ENCODE measurements at places on chromosomes 7 and 10. TPM values are rescaled to one million over a fixed set of nuclear protein-coding genes. Genes with fewer than 3 reads are reported as not detected.

Gene RHOBTB1
- 10.9 TPM for total RNA-seq

Gene LYZL1
- total RNA-seq = not detected

Gene TFPI2
- total RNA-seq = 1.3 TPM

Gene LRIT1
- total RNA-seq = not detected

Gene ANKRD30A
- total RNA-seq = not detected

Gene CLRN3
- not detected for total RNA-seq

Gene CXCL12
- 73.1 TPM for total RNA-seq

Gene ADAM22
- 26.4 TPM for total RNA-seq

Gene ADIRF
- total RNA-seq = 790 TPM

Gene EZH2
- 3.6 TPM for total RNA-seq

Gene THNSL1
- 7.7 TPM for total RNA-seq

Gene HMX3
- not detected for total RNA-seq

Gene ALOX5
- total RNA-seq = 237 TPM

Gene TAS2R3
- total RNA-seq = 6.4 TPM

Gene UNCX
- total RNA-seq = not detected

Gene SPAM1
- total RNA-seq = not detected

GRCh38 chr10:128070721-128071416 lies 55.4 kb downstream of the MKI67 start:
- no peak for DNase-seq

DNA sequence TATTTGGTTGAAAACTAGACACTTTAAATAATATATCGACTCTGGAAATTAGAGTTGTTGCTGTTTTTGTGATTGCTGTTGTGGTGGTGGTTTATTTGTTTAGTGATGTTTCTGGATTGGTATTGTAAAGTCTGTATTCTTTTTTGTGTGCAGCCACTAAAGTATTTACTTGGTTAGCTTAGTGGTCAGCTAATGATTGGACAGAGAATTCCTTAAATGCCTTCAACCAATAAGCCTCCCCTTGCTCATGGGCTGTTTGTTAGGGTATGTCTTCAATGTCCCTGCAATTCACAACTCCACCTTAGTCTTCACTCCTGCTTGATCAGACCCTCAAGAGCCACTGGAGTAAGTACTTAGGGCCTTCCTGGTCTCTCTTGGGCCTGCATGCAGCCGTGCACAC lies 71.0 kb downstream of the PAXIP1 start:
- DNase-seq = no peak

- DNase-seq = no peak
These were observed 26.5 kb upstream of the BET1 start for GRCh38 chr7:94030634-94031033.

DNA sequence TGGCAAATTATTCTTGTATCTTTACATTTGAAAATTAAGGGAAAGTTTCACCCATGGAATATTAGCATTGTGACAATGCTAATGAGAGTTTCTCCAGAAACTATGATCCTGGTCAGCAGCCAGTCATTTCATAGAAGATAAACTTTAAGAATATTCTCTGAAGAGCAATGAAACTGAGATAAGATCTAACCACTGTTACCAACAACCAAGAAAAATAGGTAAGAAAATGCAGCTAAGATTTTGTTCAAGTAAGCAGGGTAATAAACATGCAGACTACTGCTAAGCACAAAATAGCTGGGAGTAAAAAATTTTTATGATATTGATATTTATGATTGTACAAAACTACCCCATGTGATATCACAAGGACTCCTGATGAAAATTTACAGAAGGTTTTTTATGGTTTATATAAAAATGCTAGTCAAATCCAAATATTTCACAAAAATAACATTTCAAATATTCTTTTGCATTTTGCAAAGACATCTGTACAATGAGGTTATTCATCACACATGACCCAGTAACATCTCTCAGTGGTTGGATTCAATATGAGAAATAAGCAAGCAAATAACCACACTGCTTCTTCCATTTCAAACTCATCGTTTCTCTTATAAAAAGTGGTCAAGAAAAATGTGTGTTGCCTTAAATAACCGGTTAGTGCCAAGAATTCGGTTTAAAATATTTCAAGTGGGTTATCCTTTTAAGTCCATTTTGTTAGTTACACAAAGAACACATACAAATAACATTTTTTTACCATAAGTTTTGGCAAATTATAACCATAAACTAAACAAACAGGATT lies 251.6 kb downstream of the DIP2C start:
- no peak for DNase-seq

- no peak for DNase-seq
These were observed 36.0 kb downstream of the NRCAM start for GRCh38 chr7:108419961-108420908.

DNA sequence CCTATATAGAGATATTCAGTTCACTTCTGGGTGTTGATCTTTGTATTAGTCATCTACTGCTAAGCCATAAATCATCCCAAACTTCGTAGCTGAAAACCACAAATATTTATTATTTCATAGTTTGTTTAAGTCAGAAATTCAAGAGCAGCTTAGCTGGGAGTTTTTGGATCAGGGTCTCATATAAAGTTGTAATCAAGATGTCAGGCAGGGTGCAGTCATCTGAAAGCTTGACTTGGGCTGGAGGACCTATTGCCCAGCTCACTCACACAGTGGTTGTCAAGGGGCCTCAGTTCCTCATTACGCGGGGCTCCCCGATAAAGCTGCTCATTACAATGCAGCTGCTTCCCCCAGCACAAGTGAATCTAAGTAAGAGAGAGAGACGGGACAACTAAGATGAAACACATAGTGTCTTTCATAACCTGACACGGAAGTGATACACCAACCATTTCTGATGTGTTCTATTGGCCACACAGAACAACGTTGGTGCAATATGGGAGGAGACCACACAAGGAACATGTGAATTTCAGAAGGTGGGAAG lies 15.7 kb downstream of the PPP1R3C start:
- DNase-seq = no peak

DNA sequence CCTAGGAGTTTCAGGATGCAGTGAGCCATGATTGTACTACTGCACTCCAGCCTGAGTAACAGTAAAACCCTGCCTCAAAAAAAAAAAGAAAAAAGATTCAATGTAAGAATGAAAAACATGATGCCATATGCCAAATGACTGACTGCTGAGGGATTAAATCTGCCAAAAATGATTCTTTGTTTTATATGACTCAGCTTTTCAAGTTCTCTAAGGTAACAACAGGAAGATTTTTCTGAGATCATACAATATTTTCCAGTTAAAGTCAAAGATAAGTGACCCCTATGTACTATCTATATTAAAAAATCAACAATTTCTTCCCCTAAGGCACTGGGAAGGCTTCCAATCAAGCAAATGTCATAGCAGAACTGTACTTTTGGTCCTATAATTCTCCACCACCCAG lies 271.2 kb upstream of the IMMP2L start:
- no peak for DNase-seq

GRCh38 chr7:108407676-108408075 lies 48.6 kb downstream of the NRCAM start:
- no peak for DNase-seq

DNA sequence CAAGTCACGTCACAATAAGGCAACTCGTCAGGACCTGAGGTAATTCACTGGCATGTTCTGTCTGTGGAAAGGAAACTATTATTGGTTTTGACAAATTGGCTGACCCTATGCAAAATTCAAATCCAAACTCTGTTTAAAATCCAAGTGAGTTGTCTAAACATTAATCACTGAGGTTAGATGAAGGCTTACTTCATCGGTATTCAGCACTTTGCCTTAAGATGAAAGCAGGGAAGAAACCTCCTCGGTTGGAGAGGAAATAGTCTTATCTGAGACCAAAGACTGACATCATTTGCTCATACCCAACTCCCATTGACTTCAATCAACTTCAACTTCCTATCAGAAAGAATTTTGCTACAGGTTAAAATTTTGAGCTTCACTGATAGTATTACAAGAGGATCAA lies 355.1 kb upstream of the MBL2 start:
- DNase-seq = no peak

- no peak for DNase-seq
These were observed 84.8 kb downstream of the HBP1 start for GRCh38 chr7:107253599-107253998.

DNA sequence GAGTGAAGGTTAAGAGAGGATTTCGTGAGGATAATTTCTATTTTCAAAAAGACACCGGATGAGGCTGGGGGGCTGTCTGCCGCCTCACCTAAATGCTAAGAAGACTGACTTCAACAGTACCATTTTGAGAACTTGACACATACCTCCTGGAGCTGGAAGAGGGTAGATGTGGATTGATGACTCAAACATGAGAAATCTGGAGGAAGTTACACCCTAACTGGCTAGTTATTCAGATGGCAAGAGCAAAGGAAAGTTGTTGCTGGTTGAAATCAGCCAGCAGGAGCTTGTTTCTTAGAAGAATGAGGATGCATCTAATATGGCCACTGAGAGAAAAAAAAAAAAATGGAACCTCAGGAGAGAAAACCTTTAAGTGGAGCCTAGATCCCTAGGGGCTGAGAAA lies 76.2 kb upstream of the KIAA1217 start:
- no peak for DNase-seq

GRCh38 chr10:79947083-79947415 lies 1.9 kb downstream of the SFTPD start:
- DNase-seq = no peak

GRCh38 chr10:121556918-121557573 lies 41.2 kb downstream of the FGFR2 start:
- no peak for DNase-seq

DNA sequence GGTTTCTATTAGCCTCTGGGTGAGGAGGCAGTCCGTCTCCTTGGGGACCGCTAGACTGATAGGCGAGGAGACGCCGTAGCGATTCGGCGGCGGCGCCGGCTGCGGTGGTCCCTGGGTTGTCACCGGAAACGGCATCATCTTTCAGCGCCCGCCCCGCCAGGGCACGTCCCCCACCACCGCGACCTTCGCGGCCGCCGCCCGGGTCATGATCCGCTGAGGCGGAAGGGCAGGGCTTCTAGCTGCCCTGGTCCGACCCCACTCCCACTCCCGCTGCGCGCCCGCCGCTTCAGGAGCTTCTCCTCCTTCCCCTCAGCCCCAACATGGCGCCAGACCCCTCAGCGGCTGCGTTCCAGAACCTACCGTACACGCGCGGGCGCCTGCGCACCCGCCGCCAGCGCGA lies at the start of gene PAPOLB:
Gene PAPOLB (minus strand): TSS at position 358 of the 400 bp plus-strand sequence. CDS start 220 bp downstream, at position 138.
- no peak for DNase-seq

DNA sequence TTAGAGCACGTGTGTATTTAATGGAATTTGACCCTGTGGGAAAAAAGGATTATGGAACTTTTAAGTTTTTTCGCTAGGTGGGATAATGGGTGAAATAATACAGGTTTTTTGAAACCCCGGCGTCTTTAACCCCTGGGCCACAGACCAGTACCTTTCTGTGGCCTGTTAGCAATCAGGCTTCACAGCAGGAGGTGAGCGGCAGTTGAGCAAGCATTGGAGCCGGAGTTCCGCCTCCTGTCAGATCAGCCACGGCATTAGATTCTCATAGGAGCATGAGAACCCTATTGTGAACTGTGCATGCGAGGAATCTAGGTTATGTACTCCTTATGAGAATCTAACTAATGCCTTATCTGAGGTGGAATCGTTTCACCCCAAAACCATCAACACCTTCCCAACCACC lies 28.6 kb downstream of the WAC start:
- no peak for DNase-seq

DNA sequence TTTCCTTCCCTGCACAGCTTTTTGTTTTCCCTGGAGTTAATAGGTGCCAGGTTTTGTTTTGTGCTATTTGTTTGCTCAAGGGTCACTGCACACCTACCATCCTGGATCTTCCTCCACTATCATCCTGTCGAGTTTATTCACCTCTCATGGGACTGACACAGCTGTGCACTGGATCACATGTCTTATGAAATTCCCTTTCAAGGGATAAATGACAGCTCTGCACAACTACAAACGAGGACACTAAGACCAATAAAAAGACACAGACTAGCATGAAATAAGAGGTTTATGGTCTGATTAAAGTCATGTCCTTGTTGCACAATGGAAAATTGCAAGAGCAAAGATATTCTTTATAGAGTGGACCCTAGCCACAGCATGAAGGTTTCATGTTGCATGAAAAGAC lies 76.7 kb upstream of the SFMBT2 start:
- no peak for DNase-seq

- DNase-seq = no peak
These were observed 95.7 kb downstream of the CPED1 start for GRCh38 chr7:121084256-121084655.

- peak; percentile 47 for DNase-seq
These were observed 445 bp upstream of the ATRNL1 start for GRCh38 chr10:115092555-115093285.

DNA sequence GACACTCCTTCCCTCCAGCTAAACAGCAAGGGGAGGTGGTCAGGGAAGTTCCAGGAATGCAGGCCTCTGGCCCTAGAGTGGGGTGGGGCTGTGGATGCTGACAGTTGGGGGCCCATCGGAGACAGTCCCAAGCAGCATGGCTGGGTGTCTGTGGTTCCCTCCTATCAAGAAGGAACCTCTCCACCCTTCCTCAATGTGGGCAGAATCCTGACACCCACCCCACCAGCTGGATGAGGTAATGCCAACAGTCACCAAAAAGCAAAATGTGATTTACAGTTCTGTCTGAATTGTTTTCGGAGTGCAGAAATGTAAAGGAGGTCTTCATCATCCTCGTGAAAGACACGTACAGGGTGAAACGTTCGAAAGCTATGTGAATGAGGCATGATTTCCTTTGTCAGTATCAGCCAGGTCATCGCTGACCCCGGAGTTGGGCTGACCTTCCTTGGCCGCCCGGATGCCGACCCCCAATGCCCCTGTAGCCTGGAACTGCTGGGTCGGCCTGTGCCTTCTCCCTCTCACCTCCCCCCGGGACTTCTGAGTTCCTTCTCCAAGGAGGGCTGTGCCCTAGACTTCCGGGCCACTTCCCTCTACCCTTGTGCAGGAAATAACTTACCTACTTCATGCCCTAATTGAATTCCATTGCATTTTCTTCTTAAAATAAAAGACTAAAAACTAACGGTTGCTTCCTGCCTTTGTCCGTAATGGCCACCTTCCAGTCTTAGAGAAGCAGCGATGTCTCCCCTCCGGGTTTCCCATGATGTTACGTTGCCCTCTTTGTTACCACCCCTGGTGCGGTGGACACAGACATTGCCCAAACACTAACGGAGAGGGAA lies 24.5 kb downstream of the FOXK1 start:
- no peak for DNase-seq

GRCh38 chr7:33722383-33723101 lies 182.8 kb upstream of the BMPER start:
- no peak for DNase-seq

GRCh38 chr10:1589257-1589656 lies 148.1 kb downstream of the ADARB2 start:
- DNase-seq = no peak

DNA sequence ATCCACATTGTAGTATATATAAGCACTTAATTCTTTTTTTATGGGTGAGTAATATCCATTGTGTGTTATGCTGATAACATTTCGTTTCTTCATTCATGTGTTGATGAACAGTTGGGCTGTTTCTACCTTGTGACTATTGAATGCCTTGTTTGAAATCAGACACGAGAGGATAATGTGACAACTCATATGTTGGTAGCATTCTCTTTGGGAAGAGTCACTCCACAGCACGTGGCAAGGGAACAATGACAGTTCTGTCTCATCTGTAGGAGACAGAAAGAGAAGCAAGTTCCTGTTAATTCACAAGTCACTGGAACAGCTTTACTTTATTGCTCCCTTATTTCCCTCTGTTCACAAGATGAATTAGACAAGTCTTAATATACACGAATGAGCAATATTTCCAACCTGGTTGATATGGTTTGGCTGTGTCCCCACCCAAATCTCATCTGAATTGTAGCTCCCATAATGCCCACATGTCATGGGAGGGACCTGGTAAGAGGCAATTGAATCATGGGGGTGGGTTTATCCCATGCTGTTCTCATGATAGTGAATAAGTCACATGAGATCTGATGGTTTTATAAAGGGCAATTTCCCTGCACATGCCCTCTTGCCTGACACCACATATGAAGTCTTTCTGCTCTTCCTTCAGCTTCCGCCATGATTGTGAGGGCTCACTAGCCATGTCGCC lies 125.3 kb downstream of the SEC23IP start:
- DNase-seq = no peak

Measured in ureter (tissue), 1 donor.